ENCODE measurements at places on chromosomes 7 and 10.

- no peak for DNase-seq
Measured at GRCh38 chr10:85598646-85599045, 767.9 kb downstream of the GRID1 start.

DNA sequence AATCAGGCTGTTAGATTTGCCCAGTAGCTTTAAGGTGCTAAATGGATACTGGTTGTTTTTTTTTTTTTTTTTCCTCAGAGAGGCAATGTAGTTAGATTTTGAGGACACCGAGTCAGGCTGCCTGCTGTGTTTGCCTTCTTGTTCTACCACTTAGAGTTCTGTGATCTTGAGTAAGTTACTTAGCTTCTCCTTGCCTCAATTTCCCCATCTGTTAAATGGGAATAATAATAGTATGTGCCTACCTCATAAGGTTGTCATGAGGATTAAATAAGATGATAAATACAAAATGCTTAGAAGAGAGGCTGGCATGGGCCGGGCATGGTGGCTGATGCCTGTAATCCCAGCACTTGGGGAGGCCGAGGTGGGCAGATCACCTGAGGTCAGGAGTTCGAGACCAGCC is 14.6 kb downstream of the MORN4 start:
- DNase-seq: no peak

- peak; percentile 54 for DNase-seq
Measured at GRCh38 chr7:158824028-158824427, 5.3 kb downstream of the ESYT2 start.

GRCh38 chr7:12570534-12571461 is at the start of gene SCIN:
Gene SCIN (plus strand): TSS chr7:12570720. CDS start chr7:12570787, 67 bp downstream.
- no peak for DNase-seq

GRCh38 chr10:79068203-79068561 is 584 bp upstream of the ZMIZ1 start:
- no peak for DNase-seq

DNA sequence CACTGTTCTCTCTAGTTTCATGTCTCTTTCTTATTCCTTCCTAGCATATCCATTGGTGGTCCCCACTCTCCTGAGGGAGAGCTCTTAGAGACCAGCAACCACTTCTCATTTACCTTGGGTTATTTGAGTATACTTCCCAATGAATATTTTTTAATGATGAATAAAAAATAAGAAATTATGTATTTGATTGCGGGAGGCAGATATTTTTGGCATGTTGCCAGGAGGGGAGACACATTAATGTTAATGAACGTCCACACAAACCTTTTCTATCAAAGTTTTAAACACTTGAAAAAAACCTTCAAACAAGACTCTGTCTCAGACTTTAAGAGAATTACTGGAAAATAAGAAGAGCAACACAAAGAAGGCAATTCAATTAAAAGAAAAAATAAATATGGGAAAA is 260.6 kb upstream of the MAGI2 start:
- DNase-seq: no peak

- DNase-seq: no peak
Measured at GRCh38 chr10:27779462-27780015, 33.9 kb upstream of the MKX start.

GRCh38 chr7:47576031-47576865 is 5.7 kb downstream of the TNS3 start:
- DNase-seq: no peak

- no peak for DNase-seq
Measured at GRCh38 chr7:26550492-26550891, 258.8 kb downstream of the SNX10 start.

- DNase-seq: no peak
Measured at GRCh38 chr10:69685802-69686585, 55.9 kb downstream of the FAM241B start.

- no peak for DNase-seq
Measured at GRCh38 chr10:123284022-123284421, 129.8 kb downstream of the BUB3 start.

DNA sequence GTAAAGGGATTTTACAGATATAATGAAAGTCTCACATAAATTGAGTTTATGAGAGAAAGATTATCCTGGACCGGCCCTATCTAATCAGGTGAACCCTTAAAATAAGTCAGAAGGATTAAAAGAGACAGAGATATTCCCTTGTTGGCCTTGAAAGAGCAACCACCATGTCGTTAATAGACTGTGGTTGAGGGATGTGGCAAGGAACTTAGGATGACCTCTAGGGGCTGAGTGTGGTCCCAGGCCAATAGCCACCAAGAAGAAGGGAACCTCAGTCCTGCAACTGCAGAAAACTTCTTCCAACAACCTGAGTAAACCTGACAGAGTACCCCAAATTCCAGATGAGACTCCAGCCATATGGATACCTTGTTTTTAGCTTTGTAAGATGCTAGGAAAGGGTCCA is 121.5 kb downstream of the POLR1F start:
- DNase-seq: no peak
